ENCODE measurements at places on chromosomes 6 and 20. TPM values are rescaled to one million over a fixed set of nuclear protein-coding genes. Genes with fewer than 3 reads are reported as not detected.

- peak; percentile 69 for DNase-seq
These were observed 36.0 kb upstream of the MTRF1L start for GRCh38 chr6:153038378-153039057.

The ISM1 gene
- 0.46 TPM for total RNA-seq

The COL9A3 gene
- 6.1 TPM for total RNA-seq

- DNase-seq: no peak
These were observed 25.6 kb downstream of the MMP24 start for GRCh38 chr20:35252037-35252461.

DNA sequence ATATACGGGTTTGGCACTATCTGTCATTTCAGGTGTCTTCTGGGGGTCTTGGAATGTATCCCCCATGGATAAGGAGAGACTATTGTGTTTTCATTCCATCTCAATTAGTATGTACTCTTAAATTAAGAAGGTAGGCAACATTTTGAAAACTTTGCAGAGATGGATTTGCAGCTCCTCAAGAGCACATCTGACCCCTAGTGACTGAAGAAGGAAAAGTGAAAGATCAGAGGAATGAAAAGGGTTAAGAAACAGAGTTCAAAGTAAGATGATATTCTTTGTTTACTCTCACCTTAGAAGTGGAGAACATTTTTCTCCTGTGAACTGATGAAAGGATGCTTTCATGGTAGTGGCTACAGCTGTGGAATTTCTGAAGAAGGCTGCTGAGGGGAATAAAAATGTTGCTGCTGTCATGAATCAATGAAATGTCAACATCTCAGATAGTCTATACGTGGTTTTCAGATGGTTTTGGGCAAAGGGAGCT is 41.5 kb downstream of the SH3BGRL2 start:
- peak; percentile 17 for DNase-seq

DNA sequence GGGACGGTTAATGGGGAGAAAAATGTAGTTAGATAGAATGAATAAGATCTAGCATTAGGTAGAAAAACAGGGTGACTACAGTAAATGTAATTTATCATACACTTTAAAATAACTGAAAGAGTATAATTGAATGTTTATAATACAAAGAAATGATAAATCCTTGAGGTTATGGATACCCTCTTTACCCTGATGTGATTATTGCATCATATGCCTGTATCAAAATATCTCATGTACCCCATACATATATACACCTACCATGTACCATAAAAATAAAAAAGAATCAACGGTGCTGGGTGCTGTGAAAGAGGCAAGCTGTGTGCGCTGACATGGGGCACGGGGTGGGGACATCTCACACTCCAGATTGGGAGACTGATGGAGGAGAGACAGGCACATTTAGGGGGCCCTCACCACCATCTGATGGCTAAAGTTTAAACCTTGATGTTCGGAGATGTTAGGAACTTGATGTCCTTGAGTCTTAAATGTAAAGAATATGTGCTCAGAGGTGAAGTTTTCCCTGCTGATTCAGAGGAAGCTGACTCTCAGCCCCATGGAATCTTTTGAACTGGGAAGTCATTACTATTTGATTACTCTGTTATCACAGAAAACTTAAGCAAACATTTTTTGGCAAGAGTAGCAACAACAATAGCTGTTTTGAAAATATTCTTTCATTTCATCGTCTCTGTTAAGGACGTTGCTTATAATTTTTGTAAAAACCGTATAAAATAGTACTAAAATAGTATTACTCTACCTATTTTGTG is 26.4 kb upstream of the RFPL4B start:
- no peak for DNase-seq

DNA sequence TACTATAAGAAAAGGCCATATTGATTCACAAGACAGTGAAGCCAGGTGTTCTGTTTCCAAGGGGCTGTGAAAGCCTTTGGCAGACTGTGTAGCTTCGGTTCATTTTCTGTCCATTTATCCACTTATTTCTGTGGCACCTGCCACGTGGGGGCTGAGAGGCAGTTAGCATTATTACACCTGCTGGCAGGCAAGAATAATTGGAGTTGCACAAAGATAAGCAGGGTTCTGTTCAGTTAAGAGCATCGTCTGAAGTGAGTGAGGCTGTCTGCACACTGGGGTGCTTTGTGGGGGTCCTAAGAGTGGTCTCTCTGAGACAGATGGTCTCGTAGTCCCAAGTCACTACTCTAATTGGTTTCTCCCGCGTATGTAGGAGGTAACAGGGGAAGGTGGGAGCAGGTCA is 60.6 kb upstream of the CCN6 start:
- no peak for DNase-seq

- no peak for DNase-seq
These were observed 168.0 kb downstream of the CDK19 start for GRCh38 chr6:110646951-110647910.

DNA sequence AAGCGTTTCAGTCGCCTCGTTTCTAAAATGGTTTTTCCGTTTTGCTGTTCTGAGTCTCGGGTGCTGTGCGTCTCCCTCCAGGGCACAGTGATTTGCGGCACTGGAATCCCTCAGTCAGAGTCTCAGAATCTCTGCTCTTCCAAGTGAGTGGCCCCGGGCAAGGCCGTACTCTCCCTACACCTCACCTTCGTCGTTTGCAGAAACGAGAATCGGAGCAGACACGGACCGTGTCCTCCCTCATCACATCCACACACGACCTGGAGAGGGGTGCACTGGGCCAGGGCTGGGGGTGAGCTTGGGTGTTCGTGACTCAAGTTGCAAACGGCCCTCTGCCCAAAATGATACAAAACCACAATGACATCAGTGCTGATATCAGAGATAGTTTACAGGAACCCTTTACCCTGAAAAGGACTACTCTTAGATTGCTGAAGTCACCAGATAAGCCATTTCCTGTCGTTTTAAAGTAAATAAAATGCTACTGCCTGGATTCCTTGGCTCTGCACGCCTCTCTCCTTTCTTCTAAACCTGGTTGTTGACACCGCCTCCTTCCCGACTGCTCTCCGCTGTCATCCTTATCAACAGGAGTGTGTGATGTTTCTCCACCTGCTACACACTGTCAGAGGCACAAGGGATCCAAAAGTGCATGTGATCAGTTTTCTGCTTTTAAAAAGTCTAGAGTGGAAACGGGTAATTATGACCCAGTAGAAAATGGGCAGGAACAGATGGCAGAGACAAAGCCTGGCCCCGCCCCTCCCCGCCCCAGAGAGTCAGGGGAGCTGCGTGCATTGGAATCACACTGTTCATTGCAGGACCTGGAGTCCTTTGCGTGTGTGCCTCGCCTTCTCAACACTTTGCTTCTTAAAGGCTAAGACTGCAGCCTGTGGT is 38.4 kb downstream of the KIF25 start:
- DNase-seq: peak; percentile 55

DNA sequence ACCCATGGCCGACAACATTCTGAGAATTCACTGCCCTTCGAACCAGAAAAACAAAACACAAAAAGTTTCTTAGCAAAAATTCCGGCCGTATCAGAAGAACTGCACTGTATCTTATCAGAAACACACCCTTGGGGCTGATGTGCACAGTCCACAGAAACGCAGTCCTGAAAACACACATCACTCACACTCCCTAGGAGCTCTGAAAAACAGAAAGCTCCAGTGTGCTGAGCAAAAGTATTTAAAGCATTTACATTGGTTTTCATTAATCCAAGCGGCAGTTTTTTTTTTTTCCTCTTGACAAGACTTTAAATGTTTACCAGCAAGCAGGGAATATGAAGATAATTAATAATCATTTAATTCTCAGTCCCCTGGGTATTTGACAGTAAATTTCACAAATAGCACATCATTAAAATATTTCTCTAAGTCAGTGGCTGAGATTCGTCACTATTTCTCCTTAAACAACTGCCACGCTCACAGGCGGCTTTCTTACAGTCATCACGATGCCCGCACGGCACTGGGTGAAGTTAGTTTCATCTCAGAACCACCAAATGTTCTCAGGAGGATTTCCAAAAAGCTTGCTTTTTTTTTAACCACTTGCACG is 13.3 kb downstream of the NFATC2 start:
- DNase-seq: no peak

- no peak for DNase-seq
These were observed 77.6 kb downstream of the TPBG start for GRCh38 chr6:82441047-82441855.

The RIOK1 gene
- 48.8 TPM for total RNA-seq

GRCh38 chr6:122753688-122754056 is 25.8 kb upstream of the FABP7 start:
- DNase-seq: peak; percentile 17

- peak; percentile 13 for DNase-seq
These were observed 125.0 kb downstream of the TBX18 start for GRCh38 chr6:84639396-84639795.

DNA sequence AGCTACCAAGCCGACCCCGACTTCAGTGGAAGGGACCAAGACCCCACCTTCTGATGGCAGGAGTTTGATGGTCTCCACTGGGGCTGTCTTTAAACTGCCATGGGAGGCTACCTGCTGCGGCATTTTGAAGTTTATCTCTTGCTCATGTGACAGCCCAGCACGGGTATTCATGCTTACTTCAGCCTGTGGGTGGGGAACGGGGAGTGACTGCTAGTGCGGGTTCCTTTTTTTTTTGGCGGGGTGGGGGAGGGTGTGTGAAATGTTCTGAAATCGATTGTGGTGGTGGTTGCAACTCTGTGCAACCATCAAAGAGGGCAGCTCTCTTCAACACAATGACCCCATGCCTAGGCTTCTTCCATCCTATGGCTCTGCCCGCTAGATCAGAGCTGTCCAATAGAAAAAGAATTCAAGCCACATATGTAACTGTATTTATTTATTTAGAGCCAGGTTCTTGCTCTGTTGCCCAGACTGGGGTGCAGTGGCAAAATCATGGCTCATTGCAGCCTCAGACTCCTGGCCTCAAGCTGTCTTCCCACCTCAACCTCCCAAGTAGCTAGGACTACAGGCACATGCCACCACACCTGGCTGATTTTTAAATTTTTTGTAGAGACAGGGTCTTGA is 53.7 kb downstream of the PPP1R16B start:
- no peak for DNase-seq

The HLA-DRB1 gene
- 0.34 TPM for total RNA-seq

The ETV7 gene
- 0.69 TPM for total RNA-seq

GRCh38 chr20:54017846-54018245 is 52.5 kb downstream of the BCAS1 start:
- DNase-seq: no peak

- no peak for DNase-seq
These were observed 126.6 kb upstream of the NAA20 start for GRCh38 chr20:19890445-19891051.

DNA sequence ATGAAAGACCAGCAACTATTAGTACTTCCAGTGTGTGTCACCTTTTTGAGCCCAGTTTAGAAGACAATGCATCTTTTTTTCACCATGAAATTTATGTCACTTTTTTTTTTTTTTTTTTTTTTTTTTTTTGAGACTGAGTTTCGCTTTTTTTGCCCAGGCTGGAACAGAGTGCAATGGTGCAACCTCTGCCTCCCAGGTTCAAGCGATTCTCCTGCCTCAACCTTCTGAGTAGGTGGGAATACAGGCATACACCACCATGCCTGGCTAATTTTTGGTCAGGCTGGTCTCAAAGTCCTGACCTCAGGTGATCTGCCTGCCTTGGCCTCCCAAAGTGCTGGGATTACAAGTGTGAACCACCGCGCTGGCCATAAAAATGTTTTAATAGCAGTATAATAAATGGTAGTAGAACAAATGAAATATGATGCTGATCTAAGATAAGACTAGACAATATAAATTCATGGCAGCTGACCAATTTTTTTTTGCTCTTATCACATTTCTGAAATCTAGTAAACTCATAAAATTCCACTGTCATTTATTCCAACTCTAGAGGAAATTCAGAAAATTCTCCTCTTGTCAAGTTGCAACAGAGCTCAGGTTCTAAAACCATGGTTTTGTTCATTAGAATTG is 21.3 kb downstream of the NHSL1 start:
- no peak for DNase-seq

The VGLL2 gene
- not detected for total RNA-seq

GRCh38 chr20:34528921-34529297 is 12.7 kb downstream of the DYNLRB1 start:
- no peak for DNase-seq

DNA sequence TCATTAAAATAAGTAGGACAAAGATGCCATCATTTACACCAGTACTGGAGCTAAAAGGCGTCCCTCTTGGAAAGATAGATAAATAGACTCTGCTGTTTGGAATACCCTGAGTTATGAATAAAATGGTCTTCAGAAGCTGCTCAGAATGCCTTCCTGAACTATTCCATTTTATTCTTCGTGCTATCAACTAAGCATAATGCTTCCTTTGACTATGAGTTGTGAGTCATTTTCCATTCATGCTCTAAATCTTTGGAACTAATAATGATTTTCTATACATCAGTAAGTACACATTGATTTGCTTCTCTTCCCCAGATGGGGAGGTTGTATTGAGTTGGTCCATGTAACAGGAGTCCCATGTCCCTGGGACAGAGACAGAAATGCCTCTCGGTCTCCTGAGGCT is 98.3 kb upstream of the PDE7B start:
- no peak for DNase-seq

DNA sequence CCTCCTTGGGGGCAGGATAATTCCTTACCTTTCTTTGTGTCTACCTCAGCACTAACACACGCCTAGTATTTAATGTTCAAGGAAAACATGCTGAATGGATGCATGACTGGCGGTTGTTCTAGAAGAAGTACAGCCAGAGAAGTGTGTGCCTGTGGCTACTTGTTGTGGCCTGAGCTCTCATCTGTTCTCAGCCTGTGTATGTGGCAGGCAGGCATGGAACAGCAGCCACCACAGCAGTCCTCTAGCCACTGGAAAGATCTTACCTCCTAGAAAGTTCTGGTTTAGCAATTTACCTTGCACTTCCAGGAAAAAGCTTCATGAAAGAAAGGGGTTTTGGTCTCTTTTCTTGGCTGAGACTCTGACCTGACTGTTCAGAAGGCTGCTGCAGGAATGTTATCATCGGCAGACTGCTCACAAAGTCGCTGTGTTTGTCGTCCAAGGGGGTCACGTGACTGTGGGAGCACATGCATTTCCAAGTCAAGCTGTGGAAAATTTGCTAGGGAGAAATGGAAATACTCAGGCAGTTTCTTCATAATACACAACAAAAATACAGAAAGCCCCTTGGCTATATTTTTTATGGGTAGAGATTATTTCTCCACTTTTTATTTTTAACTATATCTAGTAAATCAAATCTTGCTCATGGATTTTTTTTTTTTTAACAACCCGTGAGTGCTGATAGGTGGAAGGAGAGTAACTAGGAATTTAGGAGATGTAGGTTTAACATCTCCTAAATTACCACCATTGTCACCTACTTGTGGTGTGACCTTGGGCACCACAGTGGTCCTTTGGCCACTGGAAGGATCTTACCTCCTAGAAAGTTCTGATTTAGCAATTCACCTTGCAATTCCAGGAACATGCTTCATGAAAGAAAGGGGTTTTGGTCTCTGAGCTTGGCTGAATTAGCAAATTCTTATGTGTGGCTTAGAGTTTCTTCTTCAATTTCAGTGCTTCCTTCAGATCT is 110.8 kb upstream of the GPR6 start:
- DNase-seq: no peak

- no peak for DNase-seq
These were observed 16.7 kb downstream of the EEF1A1 start for GRCh38 chr6:73504160-73504559.

The AURKA gene
- 115 TPM for total RNA-seq

DNA sequence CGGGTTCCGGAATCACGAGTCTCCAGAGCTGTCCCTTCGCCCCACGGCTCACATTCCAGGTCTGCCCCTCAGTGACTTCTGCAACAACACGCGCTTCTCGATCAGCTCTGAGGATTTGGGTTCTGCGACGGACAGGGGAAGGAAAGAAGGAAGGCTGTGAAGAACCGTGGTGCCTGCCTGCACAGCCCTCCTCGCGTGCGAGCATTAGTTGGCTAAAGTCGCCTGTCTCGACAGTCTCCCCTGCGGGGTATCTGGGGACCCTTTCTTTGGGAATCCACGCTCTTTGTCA is 23.1 kb downstream of the VPS52 start:
- DNase-seq: peak; percentile 76

The MED20 gene
- total RNA-seq: 45.1 TPM

The XRN2 gene
- 97.2 TPM for total RNA-seq

The TRIM38 gene
- total RNA-seq: 5.4 TPM

Data from Daoy (cell line).